Stimulated activated CD8-positive, alpha-beta memory T cell treated with anti-CD3 and anti-CD28 coated beads, Interleukin-7, amount 100 ng/mL, for 48 hours (primary cell): ENCODE measurements at places on chromosomes 2 and 18.

- no peak for DNase-seq
Measured at GRCh38 chr2:218878926-218879761, 1.5 kb upstream of the WNT10A start.

- DNase-seq, result no peak
Measured at GRCh38 chr2:229118927-229119326, 152.2 kb downstream of the PID1 start.

DNA sequence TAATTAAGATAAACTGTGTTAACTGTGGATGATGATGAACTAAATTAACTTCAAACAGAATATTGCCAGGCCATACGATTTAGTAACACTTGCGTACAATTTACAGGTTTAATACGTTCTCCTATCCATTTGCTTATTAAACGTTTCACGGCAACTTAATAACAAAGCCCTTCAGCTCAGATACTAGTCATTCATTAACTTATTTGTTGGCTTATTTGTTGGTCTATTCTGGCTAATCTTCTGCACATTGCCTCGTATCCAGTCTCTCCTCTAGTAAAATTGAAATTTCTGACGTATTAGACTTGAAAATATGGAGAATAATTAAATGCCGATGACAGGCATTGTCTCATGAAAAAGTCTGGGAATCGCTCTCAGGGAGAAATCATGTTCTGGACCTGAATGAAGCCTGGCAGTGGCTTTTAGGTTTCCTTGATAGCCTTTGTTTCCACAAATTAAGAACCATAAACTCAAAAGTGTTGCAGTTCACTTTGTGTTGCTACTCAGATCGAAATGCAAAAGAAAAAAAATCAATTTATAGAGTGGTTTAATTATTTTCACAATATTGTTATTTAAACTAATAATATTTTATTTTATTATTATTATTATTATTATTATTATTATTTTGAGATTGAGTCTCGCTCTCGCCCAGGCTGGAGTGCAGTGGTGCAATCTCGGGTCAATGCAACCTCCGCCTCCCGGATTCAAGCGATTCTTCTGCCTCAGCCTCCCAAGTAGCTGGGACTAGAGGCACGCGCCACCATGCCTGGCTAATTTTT lies 4.5 kb downstream of the SCLY start:
- DNase-seq, result no peak

- DNase-seq, result peak; percentile 46
Measured at GRCh38 chr2:37324786-37325624, at the start of gene PRKD3. Gene PRKD3 (minus strand): TSS chr2:37324833. CDS start chr2:37316524, 8,309 bp downstream.

DNA sequence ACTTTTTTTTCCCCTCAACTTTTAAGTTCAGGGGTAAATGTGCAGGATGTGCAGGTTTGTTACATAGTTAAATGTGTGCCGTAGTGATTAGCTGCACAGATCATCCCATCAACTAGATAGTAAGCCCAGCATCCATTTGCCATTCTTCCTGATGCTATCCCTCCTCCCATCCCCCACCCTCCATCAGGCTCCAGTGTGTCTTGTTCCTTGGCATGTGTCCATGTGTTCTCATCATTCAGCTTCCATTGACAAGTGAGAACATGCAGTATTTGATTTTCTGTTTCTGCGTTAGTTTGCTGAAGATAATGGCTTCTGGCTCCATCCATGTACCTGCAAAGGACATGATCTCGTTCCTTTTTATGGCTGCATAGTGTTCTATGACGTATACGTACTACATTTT lies 47.2 kb upstream of the STON1 start:
- no peak for DNase-seq

DNA sequence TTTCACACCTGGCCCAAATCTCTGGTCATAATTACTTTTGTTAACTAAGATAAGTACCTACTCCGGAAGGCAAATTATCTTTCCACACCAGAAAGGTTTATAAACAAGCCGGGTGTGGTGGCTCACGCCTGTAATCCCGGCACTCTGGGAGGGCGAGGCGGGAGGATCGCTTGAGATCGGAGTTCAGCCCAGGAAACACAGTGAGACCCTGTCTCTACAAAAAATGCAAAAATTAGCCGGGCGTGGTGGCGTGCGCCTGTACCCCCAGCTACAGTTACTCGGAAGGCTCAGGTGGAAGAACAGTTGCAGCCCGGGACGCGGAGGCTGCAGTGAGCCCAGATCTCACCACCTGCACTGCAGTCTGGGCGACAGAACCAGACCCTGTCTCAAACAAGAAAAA lies 2.1 kb downstream of the PUM2 start:
- no peak for DNase-seq

- DNase-seq, result no peak
Measured at GRCh38 chr2:128732976-128733431, 414.3 kb upstream of the HS6ST1 start.

- no peak for DNase-seq
Measured at GRCh38 chr2:55604027-55604565, 13.3 kb downstream of the PPP4R3B start.

GRCh38 chr18:76450452-76451395 lies 44.3 kb downstream of the ZNF516 start:
- no peak for DNase-seq

DNA sequence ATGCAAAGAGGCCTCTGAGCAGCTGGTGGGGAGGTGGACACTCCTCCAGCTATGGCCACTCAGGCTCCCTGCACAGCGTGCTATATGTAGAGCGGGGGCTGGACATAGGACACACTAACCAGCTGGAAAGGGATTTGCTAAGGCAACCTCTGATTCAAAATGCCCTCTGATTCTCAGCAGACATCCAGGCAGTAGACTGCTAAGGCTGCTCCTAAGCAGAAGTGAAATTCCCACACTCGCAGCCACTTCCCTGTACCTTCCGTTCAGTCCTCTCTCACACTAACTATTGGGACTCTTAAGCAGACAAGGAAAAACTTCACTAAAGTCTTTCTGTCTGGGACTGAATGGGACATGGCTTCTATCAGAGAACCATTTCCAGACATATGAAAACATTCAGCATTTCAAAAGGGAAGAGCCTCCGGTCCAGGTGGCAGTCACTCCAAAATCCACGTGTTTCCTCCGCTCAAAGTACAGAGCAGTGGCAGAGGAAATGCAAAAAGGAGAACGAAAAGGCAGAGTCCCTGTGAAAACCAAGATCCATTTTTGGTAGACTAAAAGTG lies 265.8 kb downstream of the TTC32 start:
- DNase-seq, result no peak
